NCI-H187 treated with DMSO at 0.1 percent for 48 hours (cell line): ENCODE measurements at places on chromosomes 1 and 21.

DNA sequence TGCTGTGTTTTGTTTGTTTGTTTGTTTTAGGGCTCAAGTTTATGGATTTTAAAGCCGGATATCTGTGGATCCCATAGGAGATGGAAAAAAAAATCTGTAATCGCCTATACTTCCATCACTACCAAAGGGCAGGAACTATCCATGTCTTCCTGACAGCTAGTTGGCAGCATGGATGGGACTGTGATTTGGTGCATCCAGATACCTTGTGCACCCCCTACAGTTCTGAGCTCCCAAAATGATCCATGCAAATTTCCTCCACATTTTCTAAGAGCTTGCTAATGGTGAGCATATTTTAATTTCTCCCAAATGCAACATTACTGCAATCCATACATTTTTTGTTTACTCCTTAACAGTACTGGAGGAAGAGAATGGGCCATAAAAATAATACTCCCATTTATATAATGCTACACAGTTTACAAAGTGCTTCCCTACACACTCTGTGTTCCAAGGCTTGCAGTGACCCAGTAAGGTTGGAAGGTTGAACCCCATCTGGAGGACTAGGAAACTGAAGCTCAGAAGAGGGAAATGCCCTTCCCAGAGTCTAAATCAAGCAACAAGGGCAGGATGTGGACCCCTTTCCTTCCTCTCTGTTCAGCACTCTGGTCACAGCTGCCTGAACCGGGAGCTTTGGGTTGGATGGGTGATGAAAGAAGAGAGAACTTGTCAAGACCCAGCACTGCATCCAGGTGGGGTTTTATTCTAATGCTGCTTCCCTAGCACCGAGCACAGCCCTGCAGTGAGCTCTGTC lies 48.0 kb downstream of the CAPN8 start:
- DNase-seq, result no peak

DNA sequence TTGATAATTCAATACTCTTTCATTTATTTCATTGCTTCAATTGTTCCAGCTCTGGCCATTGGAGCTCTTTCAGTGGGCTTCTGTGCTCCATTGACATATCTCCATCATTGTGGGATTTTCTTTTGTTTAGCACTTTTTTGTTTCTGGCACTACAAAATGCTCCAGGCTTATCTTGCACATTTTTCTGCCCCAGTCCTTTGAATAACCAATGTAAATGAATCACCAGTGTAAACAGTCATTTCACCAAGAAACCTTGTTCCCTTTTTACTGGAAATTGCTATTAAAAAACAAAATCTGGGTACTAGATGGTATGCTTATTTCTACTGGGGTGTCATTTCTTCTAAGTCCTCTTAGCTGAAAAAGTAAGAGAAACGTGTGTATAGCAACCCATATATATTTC lies 173.0 kb upstream of the LYPLAL1 start:
- no peak for DNase-seq

DNA sequence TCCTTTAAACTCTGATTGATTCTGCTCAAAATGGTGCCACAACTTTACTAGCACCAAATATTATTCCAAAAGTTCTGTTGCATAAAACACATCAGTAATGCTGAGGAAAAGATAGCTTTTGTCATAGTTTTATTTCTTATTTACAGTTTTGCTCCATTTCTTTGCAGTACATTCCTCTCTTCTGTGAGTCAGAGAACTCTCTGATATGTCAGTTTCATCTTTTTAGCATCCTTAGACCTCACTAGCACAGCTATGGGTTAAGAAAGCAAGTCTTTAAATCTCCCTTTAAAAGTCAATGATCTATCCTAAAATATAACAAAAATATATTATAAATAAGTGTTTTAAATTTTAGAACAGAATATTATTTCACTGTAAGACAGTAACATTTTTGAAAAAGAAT lies 356.6 kb upstream of the SNX7 start:
- no peak for DNase-seq

GRCh38 chr1:198185146-198185545 lies 28.3 kb downstream of the NEK7 start:
- DNase-seq, result no peak

DNA sequence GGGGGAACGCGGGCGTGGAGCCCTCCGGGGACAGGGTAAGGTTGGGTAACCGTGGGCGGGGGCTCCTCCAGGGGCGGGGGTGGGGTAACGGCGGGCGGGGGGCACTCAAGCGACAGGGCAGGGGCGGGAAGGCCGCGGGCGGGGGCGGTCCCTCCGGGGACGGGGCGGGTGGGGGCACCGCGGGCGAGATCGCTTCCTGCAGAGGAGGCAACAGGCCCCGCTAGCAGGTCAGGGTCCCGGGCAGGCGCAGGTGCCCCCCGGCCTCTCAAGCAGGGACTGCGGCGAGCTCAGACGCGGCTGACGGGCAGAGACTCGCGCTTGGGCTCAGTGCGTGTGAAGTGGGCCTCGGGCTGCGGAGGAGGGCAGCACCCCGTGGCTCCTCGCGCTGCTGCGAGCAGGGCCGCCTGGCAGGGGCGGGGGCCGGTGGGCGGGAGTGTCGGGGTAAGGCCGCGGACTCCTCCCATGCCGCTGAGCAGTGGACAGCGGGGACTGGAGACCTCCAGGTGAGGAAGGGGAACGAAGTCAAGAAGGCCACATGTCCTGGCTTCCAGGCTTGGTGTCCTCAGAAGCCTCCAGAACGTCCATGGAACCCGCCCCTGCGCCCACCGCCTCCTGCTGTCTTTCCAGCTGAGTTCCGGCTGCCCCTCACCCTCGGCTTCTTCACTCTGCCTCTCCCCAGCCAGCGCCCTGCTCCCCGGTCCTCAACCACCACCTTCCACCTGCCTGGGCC lies 627 bp upstream of the GNB1 start:
- no peak for DNase-seq
